ENCODE measurements at places on chromosomes 5 and 9. TPM values are rescaled to one million over a fixed set of nuclear protein-coding genes. Genes with fewer than 3 reads are reported as not detected.

OSMR gene
- total RNA-seq, result 54.0 TPM

DNA sequence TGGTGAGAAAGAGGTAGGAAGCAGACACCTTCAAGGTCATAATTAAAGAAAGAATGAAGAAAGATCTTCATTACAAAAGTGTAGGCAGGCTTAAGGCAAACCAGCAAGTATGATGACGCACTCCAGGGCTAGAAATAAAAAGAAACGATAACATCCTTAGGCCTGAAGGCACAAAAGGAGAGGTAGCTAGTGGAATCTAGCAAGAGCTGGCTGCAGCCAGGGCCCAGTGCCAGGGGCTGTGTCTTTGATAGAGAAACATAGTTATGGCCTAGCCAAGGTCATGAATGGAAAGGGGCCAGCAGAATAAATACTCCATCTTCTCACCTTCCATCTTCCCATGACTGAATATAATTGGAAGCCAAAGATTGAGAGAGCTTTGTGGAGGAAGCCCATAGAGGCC, 6.8 kb upstream of the SH3TC2 start:
- no peak overlapping the region for H3K27ac ChIP-seq
- H3K36me3 ChIP-seq, result no peaks in the 10 kb centered on the region
- no peaks in the 10 kb centered on the region for H3K27me3 ChIP-seq
- no peak overlapping the region for H3K4me3 ChIP-seq

CATSPER3 gene
- total RNA-seq, result 0.44 TPM

PCA3 gene
- total RNA-seq, result 0.44 TPM

- no peaks in the 10 kb centered on the region for H3K27me3 ChIP-seq
- H3K27ac ChIP-seq, result peak overlapping the region; percentile 57
- H3K4me3 ChIP-seq, result no peak overlapping the region
- no peak for DNase-seq
- H3K4me1 ChIP-seq, result no peaks in the 10 kb centered on the region
- H3K36me3 ChIP-seq, result no peaks in the 10 kb centered on the region
Observed at GRCh38 chr9:14302405-14302804, 11.5 kb downstream of the NFIB start.

UBE2QL1 gene
- 1.6 TPM for total RNA-seq

LIFR gene
- total RNA-seq, result 225 TPM

DNA sequence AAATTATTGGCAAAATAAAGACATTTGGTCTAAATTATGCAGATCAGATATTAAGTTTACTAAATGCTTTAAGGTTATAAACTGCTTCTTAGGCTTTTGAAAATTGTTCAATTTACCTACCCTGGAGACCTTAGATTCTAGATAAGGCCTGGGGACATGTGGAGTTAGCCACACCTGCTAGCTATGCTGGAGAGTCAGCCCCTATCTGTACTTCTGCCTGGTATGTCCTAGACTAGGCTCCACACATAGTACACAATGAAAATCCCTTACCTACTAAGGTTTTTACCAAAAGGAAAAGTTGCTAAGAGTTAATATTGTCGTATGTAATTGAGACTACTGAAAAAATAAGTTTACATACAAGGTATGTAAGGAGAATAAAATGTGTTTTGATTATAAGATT, 49.8 kb upstream of the DMAC1 start:
- no peaks in the 10 kb centered on the region for H3K36me3 ChIP-seq
- no peak overlapping the region for H3K4me3 ChIP-seq
- H3K27me3 ChIP-seq, result no peaks in the 10 kb centered on the region
- no peak for DNase-seq

AK1 gene
- total RNA-seq, result 23.6 TPM

SLC38A9 gene
- 35.1 TPM for total RNA-seq

DNA sequence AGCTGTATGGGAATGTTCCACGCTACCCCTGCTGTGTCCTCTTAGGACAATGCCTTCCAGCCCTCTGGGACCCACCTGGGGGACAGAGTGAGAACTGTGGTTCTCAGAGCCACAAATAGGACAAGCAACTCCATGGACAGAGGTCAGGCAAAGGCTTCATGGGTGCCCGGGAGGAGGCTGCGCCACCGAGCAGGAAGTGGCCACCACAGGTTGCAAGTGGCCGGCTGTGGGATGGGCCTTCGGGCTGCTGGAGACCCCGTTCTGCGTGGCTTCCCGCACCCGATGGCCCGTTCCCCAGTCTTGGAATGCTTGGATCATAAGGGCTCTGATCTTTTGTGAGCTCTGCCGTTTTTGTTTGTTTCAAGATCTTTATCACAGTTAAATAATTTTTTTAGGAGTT, 118.8 kb downstream of the BOD1 start:
- H3K36me3 ChIP-seq, result no peaks in the 10 kb centered on the region
- no peak overlapping the region for H3K4me3 ChIP-seq
- no peak for DNase-seq
- H3K4me1 ChIP-seq, result peaks cover 9% of the 10 kb centered on the region
- peak overlapping the region; percentile 54 for H3K27ac ChIP-seq
- H3K27me3 ChIP-seq, result no peaks in the 10 kb centered on the region

ZNF483 gene
- total RNA-seq, result 24.9 TPM

CCDC187 gene
- not detected for total RNA-seq

CSF1R gene
- 24.1 TPM for total RNA-seq

DNA sequence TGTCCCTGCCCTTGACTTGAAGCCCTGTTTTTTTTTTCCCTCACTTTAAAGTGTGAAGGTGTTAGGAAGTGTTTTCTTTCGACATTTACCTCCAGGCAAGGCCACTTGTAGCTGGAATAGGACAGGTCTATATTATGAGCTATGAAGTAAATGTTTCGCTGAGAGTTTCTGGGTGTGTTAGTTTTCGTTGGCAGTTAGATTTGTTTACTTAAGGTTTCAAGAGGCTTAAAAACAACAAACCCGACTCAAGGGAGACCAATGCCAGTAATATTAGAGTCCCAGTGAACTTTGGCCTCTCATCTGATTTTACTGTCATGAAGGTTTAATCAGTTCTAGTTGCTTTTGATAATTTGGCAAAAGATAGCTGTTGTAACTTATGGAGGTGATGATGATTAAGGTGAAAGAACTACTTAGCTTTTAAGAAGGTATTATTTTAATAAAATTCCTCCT, 25.2 kb downstream of the OCLN start:
- H3K4me1 ChIP-seq, result no peaks in the 10 kb centered on the region
- no peaks in the 10 kb centered on the region for H3K27me3 ChIP-seq
- no peak for DNase-seq
- H3K4me3 ChIP-seq, result no peak overlapping the region
- H3K27ac ChIP-seq, result peak overlapping the region; percentile 83
- H3K36me3 ChIP-seq, result no peaks in the 10 kb centered on the region

PAEP gene
- total RNA-seq, result not detected

CEL gene
- 0.98 TPM for total RNA-seq

GRCh38 chr9:127801955-127802575, 617 bp upstream of the FPGS start:
- no peak for DNase-seq
- peaks cover 15% of the 10 kb centered on the region for H3K4me1 ChIP-seq
- peak overlapping the region; percentile 92 for H3K27ac ChIP-seq
- no peaks in the 10 kb centered on the region for H3K27me3 ChIP-seq
- peaks cover under 1% of the 10 kb centered on the region for H3K36me3 ChIP-seq

GALT gene
- total RNA-seq, result 36.7 TPM

GRCh38 chr9:136345281-136346156, 18.0 kb downstream of the DNLZ start:
- H3K4me1 ChIP-seq, result peaks cover 8% of the 10 kb centered on the region
- H3K27me3 ChIP-seq, result no peaks in the 10 kb centered on the region
- peak overlapping the region; percentile 31 for H3K27ac ChIP-seq
- peak overlapping the region; percentile 39 for H3K4me3 ChIP-seq

- H3K27ac ChIP-seq, result peak overlapping the region; percentile 46
- DNase-seq, result no peak
- no peaks in the 10 kb centered on the region for H3K36me3 ChIP-seq
- no peak overlapping the region for H3K4me3 ChIP-seq
- H3K4me1 ChIP-seq, result no peaks in the 10 kb centered on the region
Observed at GRCh38 chr5:72283358-72283757, 36.7 kb downstream of the MRPS27 start.

- H3K4me3 ChIP-seq, result no peak overlapping the region
- H3K27ac ChIP-seq, result no peak overlapping the region
- H3K4me1 ChIP-seq, result no peaks in the 10 kb centered on the region
Observed at GRCh38 chr9:106403081-106403480, 459.9 kb upstream of the ZNF462 start.

- no peak for DNase-seq
- no peaks in the 10 kb centered on the region for H3K36me3 ChIP-seq
- H3K27ac ChIP-seq, result no peak overlapping the region
- no peaks in the 10 kb centered on the region for H3K27me3 ChIP-seq
- no peak overlapping the region for H3K4me3 ChIP-seq
Observed at GRCh38 chr5:62296998-62297397, 9.0 kb upstream of the KIF2A start.

MYOT gene
- total RNA-seq, result 11.0 TPM

DRD1 gene
- total RNA-seq, result 0.33 TPM

GRCh38 chr9:136726631-136727191, 14.3 kb downstream of the DIPK1B start:
- H3K4me3 ChIP-seq, result peak overlapping the region; percentile 81
- H3K27ac ChIP-seq, result no peak overlapping the region
- peaks cover 3% of the 10 kb centered on the region for H3K4me1 ChIP-seq
- DNase-seq, result no peak

- H3K36me3 ChIP-seq, result no peaks in the 10 kb centered on the region
- H3K27me3 ChIP-seq, result peaks cover 17% of the 10 kb centered on the region
- H3K27ac ChIP-seq, result no peak overlapping the region
- no peak for DNase-seq
Observed at GRCh38 chr9:135971111-135971766, 10.1 kb upstream of the UBAC1 start.

DNA sequence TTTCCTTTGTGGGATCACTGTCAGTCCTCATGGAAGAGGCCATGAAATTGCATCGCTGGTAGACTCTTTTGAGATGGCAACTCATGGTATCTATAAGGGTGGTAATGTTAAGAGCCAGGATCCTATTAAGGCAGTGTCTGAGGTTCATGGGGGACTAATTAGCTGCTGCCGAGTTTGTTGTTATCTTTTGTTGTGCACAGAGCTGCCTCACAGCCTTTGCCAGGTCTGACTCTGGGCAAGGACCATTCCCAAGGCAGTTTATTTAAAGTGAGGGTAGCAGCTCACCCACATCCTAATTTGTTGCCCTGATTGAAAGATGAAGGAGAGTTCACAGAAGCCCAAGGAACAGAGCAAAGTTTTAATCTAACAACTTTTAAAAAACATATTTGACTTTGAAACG, 7.9 kb downstream of the SMARCA2 start:
- H3K4me3 ChIP-seq, result no peak overlapping the region
- DNase-seq, result no peak
- peak overlapping the region; percentile 74 for H3K27ac ChIP-seq
- peaks cover 6% of the 10 kb centered on the region for H3K4me1 ChIP-seq
- H3K27me3 ChIP-seq, result no peaks in the 10 kb centered on the region

DNA sequence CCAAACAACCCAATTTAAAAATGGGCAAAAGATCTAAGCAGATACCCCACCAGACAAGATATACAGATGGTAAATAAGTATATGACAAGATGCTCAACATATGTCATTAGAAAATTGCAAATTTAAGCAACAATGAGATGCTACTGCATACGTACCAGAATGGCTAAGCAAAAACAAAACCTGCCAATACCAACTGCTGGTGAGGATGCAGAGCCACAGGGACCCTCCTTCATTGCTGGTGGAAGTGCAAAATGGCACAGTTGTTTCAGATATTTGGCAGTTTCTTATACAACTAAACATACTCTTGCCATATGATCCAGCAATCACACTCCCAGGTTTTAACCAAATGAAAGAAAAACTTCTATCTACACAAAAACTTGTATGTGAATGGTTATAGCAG, 178.9 kb downstream of the BARX1 start:
- no peaks in the 10 kb centered on the region for H3K4me1 ChIP-seq
- no peak for DNase-seq
- H3K36me3 ChIP-seq, result no peaks in the 10 kb centered on the region
- H3K4me3 ChIP-seq, result no peak overlapping the region

GRCh38 chr5:166639151-166639550, 1652.3 kb upstream of the WWC1 start:
- H3K4me3 ChIP-seq, result no peak overlapping the region
- H3K36me3 ChIP-seq, result no peaks in the 10 kb centered on the region
- H3K4me1 ChIP-seq, result no peaks in the 10 kb centered on the region

DNA sequence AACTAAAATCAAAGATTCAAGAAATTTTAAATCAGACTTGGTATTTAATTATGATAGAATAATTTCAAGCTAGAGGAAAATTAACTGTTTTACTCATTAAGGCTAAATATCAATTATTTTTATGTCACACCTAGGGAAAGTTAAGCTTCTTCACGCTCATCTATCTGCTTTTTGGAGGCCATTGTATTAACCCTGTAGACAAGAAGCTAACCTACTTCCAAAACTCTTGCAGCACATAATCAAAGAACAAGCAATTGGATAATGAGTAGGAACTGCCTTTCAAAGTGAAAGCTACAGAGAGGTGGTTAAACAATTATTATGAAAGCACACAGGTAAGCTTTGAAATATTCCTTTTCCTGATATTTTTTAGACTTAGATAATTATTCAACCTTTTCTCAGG, 6.7 kb downstream of the EBF1 start:
- no peak overlapping the region for H3K27ac ChIP-seq
- H3K4me3 ChIP-seq, result no peak overlapping the region
- no peaks in the 10 kb centered on the region for H3K36me3 ChIP-seq
- peaks cover 14% of the 10 kb centered on the region for H3K27me3 ChIP-seq
- no peak for DNase-seq

- H3K27ac ChIP-seq, result no peak overlapping the region
- H3K4me3 ChIP-seq, result no peak overlapping the region
- H3K27me3 ChIP-seq, result no peaks in the 10 kb centered on the region
- DNase-seq, result no peak
Observed at GRCh38 chr5:38456657-38457399, 99.6 kb downstream of the LIFR start.

DNA sequence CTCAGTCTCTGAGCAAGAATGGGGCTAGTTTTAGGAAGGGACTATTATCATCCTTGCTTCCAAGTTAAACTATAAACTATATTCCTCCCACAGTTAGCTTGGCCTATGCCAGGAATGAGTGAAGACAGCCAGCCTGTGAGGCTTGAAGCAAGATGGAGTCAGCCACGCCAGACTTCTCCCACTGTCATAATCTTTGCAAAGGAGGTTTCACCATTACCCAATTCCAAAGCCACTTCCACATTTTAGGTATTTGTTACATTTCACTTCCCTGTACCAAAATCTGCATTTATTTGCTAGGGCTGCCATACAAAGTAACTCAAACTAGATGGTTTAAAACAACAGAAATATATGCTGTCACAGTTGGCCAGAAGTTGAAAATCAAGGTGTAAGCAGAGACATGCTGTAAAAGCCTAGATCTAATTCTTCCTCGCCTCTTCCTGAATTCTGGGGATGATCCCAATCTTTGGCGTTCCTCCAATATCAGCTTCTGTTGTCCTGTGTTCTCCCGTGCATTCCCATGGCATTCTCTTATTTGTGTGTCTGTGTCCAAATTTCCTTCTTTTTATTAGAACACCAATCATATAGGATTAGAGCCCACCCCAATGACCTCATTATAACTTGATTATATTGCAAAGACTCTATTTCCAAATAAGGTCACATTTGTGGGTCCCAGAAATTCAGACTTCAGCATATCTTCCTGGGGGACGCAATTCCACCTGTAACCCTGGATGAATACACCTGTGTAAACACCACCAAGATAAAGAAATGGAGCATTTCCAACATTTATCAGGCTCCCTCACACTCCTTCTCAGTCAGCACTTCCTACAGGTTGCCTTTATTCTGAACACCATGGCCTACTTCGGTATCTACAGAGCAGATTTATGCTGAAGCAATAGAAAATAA, 126.8 kb downstream of the GCNT1 start:
- H3K4me1 ChIP-seq, result no peaks in the 10 kb centered on the region
- H3K36me3 ChIP-seq, result no peaks in the 10 kb centered on the region
- H3K27ac ChIP-seq, result no peak overlapping the region
